ENCODE measurements at places on chromosomes 12 and 14. TPM values are rescaled to one million over a fixed set of nuclear protein-coding genes. Genes with fewer than 3 reads are reported as not detected.

DNA sequence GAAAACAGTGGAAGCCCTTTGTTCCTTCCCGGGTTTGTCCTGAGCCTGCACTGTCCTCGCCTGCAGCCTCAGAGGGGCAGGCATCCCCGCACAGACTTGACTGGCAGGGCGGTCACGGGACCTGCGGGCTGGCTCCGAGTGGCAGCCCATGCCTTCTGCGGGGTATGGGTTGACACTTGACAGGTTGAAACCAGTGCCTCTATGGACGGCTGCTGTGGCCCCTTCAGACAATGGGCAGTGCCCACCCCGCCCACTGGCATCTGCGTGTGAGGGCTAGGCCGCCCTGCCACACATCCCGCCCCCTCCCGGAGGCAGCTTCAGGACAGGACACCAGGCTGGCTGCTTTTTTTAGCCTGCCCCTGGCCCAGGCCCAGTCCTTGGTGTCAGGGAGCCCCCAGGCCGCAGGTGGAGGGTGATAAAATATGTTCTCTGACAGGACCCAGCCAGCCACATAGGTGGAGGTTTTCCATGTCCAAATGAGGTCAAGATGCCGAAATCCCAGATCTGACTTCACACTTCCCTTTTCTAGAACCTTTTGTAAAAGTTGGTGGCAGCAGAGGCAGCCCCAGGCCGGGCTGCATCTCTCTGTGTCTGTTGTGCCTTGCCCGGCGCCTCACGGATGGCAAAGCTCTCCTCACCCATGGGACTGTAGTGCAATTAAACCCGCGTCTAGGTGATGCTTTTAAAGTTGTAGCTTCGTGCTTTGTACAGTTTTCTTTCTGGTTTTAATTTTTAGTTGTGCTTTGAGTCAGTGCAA, 10.0 kb downstream of the ANKRD9 start:
- DNase-seq, result no peak

DNA sequence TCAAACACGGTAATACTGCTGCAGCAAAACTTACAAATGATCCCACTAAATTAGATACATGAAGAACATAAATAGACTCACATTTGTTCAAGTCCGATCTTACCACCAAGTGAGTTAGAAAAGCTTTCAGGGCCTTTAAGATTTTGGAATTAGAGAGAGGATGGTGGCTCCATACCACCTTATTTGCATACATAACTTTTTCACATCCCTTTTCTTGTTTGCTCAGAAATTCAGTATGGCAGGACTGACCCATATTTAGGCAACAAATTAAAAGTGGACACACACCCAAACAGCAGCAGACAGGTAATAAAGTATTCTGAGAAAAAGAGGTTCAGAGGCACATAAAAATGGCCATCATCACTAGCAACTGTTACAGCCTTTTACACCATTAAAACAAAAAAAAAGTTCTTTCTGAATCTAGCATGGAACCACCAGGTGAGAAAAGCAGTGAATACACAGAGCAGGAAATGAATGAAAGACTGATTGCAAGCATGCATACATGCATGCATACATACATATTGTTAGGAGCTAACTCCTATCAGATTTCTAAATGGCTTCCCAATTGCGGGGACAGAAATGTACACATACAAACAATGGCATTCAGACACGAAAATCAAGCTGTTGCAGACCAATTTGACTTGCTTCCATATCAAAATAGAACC, 23.3 kb downstream of the STXBP6 start:
- no peak for DNase-seq

GRCh38 chr12:128789356-128789929, 34.3 kb downstream of the SLC15A4 start:
- no peak for DNase-seq

Gene EML5
- 0.70 TPM for polyA plus RNA-seq

Gene IKZF4
- polyA plus RNA-seq, result 1.1 TPM

- no peak for DNase-seq
Observed at GRCh38 chr12:104835317-104835716, 122.8 kb downstream of the SLC41A2 start.

GRCh38 chr12:15130541-15130940, 90.7 kb downstream of the RERG start:
- no peak for DNase-seq

DNA sequence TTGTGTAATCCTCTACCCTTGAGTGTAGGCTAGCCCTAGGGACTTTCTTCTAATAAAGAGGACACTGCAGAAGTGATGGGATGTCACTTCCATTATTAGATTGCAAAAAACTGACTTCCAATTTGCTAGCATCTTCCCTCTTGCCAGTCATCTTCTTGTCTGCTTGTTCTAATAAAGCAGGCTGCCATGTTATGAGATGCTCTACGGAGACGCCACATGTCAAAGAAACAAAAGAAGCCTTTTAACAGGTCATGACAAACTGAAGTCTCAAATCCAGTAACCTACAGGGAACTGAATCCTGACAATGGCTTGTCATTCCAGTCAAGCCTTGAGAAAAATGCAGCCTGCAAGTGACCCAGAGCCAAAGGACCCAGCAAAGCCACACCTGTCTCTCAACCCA, 76.0 kb downstream of the CEP128 start:
- no peak for DNase-seq

Gene KIF26A
- polyA plus RNA-seq, result not detected

DNA sequence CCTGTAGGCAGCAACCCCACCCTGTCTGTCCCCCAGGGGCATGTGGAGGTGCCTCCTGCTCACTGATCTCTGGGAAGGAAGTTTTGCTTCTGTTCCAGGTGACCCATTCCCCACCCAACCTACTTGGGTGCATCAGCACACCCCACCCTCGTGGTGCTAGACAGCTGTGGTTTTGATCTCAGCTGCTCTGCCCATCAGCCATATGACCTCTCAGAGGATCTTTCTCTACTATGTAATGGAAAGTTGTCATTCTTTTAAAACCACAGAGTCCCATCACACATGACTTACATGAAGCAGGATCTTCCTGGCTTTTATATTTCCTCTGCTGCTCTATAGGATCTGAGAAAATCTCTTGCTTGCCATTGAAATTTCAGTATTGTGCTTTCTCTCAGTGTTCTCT, 13.5 kb upstream of the KRT82 start:
- DNase-seq, result no peak

Gene RDH11
- polyA plus RNA-seq, result 9.4 TPM

- no peak for DNase-seq
Observed at GRCh38 chr12:16581416-16581815, 24.5 kb downstream of the LMO3 start.

DNA sequence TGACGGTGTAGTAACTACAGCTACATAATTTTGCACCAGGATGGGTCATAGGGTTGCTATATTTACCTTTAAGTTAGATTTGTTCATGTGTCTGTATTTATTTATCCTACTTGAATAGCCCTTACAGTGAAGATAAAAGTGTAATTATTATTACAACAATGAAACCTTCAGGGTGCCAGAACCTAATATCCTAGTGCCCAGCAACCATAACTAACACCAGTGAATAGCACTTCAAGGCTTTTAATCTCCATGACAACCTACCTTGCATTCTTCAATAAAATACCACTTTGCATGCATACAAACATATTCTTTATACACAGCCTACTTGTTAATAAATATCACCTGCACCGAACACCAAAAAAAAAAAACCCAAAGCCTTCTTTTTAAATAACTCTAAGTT, 58.7 kb upstream of the G2E3 start:
- DNase-seq, result no peak

DNA sequence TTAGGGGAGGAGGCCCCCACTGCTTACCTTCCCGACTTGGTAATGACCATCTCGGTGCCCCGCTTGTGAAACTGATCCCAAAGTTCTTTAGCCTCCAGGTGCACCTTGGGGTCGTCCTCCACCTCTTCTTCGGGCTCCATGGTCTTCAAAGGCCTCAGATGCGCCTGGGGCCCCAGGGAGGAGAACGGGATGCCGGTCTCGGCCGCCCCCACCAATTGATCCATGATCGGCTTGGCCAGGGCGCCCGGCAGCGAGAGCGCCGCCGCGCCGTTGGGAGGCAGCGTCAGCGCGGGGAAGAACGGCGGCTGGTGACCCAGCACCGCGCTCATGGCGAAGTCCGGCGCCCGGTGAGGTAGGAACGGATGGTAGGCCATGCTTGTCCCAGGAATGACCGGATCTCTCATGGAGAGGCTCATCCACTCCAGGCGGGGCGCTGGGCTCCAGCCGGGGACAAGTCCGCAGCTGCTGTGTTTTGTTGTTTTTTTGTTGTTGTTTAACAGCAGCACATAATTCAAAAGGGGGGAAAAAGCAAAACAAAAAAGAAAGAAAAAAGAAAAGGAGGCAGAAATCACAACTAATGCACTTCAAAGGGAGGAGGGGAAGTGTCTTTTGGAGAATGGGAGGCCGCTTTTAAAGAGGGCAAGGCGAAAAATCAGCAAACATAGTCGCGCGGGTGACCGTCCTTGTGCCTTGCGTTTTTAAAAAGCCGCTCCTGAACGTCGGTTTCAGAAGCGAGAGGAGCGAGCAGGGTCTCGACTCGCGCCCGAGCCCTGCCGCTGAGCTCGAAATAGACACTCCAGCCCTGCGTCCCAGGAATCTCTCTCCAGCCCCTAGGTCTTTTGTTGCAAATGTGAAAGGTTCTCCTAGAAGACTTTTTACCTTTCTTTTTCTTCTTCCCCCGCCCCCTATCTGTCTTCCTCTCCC, 928 bp downstream of the TBX3 start:
- peak; percentile 75 for DNase-seq

Gene CORO1C
- polyA plus RNA-seq, result 59.2 TPM

Gene CLEC4D
- polyA plus RNA-seq, result not detected

- peak; percentile 70 for DNase-seq
Observed at GRCh38 chr14:73295198-73295796, 58.0 kb downstream of the PAPLN start.

Gene CLEC2D
- polyA plus RNA-seq, result 8.5 TPM

DNA sequence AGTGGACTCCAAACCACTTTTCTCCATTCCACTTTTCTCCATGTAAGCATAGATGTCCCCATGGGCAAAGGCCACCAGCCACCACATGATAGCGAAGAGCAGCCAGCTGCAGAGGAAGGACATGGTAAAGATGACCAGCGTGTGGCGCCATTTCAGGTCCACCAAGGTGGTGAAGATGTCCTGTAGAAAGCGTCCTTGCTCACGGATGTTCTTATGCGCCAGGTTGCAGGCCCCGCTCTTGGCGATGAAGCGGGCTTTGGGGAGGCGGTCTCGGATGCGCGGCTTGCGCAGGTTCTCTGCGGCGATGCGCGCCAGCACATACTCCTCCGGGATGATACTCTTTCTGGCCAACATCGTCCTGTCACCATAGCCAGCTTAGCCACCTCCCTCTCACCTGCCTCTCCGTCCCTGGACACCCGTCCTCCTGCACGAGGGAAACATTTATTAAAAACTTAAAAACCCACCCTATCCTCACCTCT, 1.2 kb downstream of the KCNJ8 start:
- no peak for DNase-seq

Gene AKAP3
- 2.5 TPM for polyA plus RNA-seq

DNA sequence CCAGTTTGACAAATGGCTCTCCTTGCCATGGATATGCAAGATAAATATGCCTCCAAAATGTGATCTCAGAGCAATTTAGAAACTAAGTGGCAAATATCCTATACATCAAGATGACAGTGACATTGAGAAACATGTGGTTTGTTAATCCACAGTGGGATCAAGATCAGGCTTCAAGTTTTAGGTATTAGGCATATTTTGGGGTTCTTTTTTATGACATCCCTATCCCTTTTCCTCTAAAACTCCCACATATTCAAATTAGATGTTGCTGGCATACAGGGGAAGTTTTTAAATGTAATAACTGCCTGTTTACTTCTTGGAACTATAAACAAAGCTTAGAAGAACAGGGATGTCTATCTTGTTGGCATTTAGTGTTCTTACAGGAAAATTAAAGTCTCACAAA, 179.4 kb downstream of the CRADD start:
- DNase-seq, result no peak

Gene GLI1
- not detected for polyA plus RNA-seq

DNA sequence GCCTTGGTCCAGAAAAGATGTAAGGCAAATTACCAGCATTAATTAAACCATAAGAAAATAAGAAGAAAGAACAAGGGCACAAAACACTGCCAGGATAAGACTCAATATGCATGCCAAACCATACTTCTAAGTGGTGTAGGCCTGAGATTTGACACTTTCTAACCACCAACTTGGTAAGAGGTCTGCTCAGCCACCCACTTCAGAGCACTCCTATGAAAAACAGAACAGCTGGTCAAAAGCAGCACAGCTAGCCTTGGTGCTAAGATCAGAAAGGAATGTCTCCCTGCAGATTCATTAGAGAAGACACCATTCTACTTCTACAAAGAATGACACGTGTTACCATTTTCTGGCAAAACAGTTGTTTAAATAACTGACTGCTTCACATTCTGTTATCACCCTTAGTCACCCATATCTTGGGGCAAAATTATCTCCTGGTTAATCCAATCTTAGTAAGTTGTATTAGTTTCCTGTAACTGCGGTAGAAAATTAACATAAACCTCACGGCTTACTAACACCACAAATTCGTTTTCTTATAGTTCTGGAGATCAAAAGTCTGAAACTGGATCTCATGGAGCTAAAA, 13.2 kb downstream of the RPS6KA5 start:
- no peak for DNase-seq

Gene SSTR1
- 32.7 TPM for polyA plus RNA-seq

- DNase-seq, result no peak
Observed at GRCh38 chr12:40045656-40046055, 60.2 kb downstream of the SLC2A13 start.

Gene FLVCR2
- 29.7 TPM for polyA plus RNA-seq
